ENCODE measurements at places on chromosomes 16 and 17.

DNA sequence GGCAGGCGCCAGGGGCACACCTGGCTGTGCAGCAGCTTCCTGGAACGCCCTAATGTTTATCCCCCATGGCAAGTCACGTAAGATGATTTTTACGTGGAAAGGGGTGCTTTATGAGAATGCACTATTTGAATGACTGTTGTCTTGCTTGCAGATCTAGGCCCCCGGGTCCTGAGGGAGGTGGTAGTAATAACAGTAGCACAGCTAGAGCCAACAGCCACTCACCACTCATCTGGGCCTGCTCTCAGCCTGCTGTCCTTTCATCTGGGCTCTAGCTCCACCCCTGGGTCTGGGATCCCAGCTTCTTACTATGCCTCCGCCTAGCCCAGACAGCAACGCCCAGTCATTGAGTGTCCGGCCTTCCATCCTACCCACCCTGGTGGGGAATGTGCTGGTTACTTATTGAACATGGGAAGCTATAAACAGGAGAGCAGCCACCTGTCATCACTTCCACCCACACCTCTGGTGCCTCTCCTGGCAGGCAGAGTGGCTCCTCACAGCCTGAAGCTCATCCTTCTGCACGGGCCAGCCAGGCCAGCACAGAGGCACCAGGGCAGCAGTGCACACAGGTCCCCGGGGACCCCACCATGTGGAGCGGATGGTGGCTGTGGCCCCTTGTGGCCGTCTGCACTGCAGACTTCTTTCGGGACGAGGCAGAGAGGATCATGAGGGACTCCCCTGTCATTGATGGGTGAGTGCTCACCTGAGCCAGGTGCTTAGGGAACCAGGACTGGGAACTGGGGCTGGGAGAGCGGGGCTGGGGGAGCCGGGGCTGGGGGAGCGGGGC is 16.6 kb downstream of the DPEP1 start:
- DNase-seq, result no peak

DNA sequence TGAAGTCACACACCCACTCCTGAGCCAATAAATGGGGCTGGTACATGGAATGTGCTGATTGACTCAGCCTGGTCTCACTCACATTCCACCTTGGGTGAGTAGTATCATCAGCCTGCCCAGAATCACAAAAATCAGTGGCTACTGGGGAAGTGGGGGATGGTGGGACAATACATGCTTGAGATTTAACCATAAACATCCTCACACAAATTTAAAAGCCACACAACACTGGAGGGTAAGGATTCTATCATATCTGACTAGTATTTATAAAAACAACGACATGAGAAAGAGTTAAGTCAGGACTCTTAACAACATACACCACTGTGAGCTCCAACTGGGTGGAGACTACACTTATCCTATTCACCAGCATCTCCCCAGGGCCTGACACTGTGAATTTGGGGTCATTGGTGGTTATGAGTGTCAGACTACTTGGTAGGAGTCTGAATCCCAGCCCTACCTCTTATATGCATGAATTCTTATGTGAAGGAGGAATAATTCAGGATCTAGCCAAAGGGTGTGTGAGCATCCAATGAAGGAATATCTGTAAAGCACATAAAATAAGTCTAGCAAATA is 26.0 kb upstream of the IRX6 start:
- no peak for DNase-seq

DNA sequence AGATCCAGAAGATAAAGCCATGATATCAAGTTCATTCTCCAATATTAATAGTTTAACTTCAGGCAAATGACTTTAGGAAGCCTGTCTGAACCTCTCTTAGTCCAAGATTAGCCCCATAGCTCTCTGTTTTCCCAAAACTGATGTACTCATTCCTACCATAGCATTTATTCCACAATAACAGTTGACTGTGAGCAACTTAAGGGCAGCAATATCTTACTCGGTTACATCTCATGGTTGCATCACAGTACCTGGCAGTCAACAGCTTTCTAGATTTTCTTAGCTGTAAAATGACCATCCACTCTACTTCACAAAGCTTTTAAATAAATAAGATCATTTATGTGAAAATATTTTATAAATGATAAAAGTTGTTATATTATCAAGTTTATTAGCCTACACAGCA is 58.2 kb upstream of the STAC2 start:
- DNase-seq, result no peak

- DNase-seq, result no peak
These were observed 6.6 kb downstream of the SOCS1 start for GRCh38 chr16:11249233-11250061.

GRCh38 chr17:28189667-28190066 is 129.3 kb upstream of the TMEM97 start:
- DNase-seq, result no peak

DNA sequence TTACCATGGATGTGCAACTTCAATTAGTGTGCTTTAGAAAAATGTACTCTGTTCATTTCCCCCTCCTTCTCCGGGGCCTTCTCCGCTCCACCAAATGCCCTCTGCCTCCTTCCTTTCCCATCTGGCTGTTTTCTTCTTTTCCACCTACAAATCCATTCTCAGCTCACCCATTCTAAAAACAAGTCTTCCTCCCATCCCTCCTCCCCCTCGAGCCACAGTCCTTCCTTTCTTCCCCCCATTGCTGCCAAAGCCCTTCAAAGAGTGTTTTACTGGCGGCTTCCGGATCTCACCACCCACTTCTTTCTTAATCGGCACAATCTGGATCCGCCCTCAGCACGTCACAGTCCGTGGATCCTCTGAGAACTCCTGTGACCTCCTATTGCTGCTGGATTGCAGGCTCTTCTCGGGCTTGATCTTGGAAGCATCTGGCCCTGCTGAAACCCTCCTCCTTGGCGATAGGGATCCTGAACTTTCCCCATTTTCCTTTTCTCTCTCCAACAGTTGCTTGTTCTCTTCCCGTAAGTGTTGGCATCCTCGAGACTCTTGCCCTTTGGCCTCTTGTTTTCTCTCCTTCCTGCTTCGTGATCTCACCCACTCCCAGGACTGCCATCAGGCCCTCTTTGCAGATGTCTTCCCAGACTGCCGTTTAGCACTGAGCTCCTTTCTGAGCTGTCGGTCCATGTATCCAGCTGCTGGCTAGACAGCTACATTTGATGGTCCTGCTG is 36.0 kb upstream of the FBXO47 start:
- DNase-seq, result no peak

- DNase-seq, result no peak
These were observed 5.1 kb upstream of the RBFOX3 start for GRCh38 chr17:79615926-79616325.

GRCh38 chr17:56269556-56270389 is 116.5 kb downstream of the ANKFN1 start:
- no peak for DNase-seq

DNA sequence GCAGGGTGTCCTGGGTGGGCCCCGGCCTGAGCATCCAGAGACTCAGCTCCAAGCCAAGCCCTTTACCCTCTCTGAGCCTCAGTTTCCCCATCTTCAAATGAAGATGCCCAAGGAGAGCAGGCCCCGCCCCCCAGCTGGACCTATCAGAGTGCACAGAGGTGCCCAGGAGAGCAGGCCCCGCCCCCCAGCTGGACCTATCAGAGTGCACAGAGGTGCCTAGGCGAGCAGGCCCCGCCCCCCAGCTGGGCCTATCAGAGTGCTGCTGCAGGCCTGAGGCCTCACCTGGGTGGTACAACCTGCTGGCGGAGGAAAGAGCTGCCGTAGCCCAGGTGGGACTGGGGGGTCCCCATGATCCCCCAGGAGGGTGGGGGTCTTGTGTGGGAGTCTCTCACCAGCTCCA is 3.4 kb upstream of the SSTR5 start:
- DNase-seq, result no peak

- no peak for DNase-seq
These were observed 3.9 kb downstream of the NLRP1 start for GRCh38 chr17:5580367-5580766.

GRCh38 chr17:53527473-53527872 is 295.3 kb upstream of the KIF2B start:
- no peak for DNase-seq

GRCh38 chr16:88837806-88838205 is 18.9 kb downstream of the GALNS start:
- no peak for DNase-seq

GRCh38 chr17:12859520-12859919 is 70.2 kb downstream of the ARHGAP44 start:
- no peak for DNase-seq

GRCh38 chr16:72824027-72824426 is 223.9 kb downstream of the ZFHX3 start:
- no peak for DNase-seq

DNA sequence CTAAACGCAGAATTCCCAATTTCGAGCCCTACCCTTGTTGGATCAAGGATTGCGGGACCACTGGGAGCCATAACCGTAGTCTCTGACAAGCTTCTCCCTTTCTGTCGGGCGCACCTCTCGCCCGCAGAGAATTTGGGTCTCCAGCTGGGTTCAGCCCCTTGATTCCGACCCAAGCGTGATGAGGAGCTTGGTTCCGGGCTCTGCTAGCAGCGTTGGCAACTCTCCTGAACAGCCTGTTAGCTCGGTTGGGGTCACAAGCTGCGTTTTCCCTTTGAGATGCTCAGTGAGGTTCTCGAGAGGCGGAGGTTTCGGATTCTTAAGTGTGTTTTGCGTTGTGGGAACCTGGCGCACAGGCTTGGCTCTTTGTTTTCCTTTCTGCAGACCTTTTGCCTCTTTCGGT is 655 bp downstream of the ATXN1L start:
- peak; percentile 7 for DNase-seq

DNA sequence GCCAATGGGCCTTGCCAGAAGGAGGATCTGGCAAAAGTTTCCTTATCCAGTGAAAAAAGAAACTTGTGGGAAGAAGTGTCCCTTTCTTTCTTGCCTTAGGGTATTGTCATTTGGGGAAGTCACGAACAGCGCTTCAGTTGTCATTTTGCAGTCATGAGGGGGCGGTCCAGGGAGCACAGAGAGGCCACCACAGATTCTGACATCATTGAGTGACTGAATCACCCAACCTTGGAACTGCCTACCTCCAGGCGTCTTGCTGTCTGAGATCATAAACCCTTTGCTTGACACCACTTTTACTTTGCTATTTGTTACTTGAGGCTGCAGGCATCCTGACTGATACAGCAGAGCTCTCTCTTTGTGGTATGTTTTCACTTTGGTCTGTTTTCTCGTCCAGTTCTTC is 3.1 kb upstream of the WSCD1 start:
- no peak for DNase-seq

- no peak for DNase-seq
These were observed 1.2 kb upstream of the SEPTIN1 start for GRCh38 chr16:30383521-30383920.

GRCh38 chr16:49019831-49020230 is 261.8 kb downstream of the CBLN1 start:
- no peak for DNase-seq

DNA sequence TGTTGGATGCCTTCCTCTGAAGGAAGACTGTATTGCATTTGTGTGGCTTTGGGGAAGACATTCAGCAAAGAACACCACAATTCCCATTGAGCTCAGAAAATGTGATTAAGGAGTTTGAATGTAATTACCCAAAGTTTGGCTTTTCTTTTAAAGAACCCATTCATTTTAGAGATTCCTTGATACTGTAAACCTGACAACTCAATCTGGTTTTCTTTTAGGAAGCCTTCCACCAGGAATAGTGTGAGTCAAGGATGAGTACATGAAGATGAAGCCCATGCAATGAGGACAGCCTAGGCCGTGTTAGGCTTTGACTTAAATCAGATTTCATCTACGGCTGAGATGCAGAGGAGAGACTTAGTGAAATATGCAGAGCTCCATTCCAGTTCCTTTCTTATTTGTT is 271.7 kb upstream of the TBX2 start:
- DNase-seq, result no peak

DNA sequence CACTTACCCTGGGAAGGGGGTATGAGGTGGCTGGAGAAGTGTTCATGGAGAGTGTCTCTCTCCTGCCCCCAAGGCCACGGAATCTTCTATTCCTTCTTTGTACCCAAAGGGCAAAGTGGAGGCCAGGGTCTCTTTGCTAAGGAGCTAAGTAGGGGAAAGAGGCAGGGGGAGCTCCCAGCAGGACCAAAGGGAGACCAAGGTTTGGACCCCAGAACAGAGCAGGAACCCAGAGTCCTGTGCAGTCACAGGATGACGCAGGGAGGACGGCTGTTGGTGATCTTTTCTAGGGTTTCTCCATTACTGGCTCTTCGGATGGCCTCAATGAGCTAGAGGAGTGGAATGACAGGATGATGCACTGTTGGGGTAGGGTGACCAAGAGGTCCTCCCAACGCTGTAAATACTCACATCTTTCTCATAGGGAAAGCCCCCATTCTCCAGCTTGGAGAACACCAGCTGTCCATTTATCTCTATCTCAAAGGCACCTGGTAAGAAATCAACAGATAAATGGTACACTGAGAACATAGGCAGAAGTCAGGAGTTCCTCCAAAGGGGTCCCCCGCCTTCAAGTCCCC is 966 bp downstream of the MIEN1 start:
- no peak for DNase-seq

DNA sequence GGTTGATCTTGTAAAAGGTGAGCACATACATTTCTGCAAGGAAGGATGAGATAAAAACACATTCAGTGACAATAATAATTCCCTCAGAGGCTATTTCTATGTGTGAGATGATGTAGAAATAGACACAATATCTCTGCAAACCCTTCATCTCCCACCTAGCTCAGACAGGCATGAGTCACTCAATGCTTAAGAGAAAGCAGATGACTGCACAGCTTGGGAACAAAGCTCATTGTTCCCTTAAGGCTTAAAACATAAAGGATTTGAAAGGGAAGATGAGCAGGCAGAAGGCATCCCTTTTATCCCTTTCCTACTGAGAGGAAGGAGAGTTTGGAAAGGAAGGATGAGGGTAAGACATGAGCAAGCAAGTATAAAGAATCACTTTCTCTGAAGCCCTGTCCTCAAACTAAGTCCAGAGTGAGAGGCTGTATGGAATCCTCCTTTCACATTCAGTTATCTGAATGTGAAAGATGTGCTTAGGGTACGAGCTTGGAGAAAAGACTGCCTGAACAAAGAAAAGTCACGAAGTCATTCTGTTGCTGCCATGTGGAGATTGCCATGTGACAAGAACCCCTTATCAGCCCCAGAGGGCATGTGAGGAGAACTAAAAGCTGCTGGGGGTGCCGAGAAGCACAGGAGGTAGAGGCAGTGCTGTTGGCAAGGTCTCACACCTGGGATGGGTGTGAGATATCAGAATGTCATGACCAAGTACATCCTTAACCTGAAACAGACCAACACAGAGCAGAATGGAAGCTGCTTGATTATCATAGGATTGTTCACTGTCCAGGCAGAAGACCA is 58.2 kb downstream of the CNTNAP4 start:
- no peak for DNase-seq

- no peak for DNase-seq
These were observed 19.5 kb downstream of the TNFRSF13B start for GRCh38 chr17:16952401-16952800.

DNA sequence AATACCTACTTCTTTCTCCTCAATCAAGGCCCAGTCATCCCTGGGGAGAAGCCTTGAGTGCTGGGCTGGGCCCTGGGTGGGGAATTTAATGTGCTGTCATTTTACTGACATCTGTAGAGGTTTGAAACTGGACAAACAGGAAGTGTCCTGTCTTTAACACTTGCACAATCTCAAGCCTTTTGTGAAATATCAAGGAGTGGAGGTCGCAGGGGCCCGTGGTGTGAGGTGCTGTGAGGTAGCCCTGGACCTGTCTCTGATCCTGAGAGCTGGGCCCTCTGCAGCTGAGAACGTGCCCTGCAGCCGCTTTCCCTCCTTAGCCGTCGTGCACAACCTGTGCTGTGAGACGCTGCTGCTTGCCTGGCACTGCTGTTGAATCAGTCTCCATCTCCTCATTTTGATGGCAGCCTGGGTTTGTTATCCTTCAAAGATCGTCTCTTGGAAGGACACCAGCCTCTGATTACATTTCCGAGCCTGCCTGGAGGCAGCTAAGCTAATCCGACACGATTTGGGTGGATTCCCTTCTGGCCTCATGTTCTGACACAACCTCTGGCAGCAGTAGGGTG is 29.9 kb downstream of the SMARCE1 start:
- DNase-seq, result no peak

- DNase-seq, result peak; percentile 34
These were observed 7.4 kb downstream of the CDK5RAP3 start for GRCh38 chr17:47978324-47978723.
